ENCODE measurements at places on chromosomes 5 and 9. TPM values are rescaled to one million over a fixed set of nuclear protein-coding genes. Genes with fewer than 3 reads are reported as not detected.

The PCDHGA8 gene
- not detected for total RNA-seq

The PCDHB3 gene
- total RNA-seq: not detected

The HSPB3 gene
- total RNA-seq: not detected

The OBP2B gene
- not detected for total RNA-seq

The PCDHB2 gene
- 3.4 TPM for total RNA-seq

The NR4A3 gene
- 3.5 TPM for total RNA-seq
